ENCODE measurements at places on chromosomes 5 and 9.

DNA sequence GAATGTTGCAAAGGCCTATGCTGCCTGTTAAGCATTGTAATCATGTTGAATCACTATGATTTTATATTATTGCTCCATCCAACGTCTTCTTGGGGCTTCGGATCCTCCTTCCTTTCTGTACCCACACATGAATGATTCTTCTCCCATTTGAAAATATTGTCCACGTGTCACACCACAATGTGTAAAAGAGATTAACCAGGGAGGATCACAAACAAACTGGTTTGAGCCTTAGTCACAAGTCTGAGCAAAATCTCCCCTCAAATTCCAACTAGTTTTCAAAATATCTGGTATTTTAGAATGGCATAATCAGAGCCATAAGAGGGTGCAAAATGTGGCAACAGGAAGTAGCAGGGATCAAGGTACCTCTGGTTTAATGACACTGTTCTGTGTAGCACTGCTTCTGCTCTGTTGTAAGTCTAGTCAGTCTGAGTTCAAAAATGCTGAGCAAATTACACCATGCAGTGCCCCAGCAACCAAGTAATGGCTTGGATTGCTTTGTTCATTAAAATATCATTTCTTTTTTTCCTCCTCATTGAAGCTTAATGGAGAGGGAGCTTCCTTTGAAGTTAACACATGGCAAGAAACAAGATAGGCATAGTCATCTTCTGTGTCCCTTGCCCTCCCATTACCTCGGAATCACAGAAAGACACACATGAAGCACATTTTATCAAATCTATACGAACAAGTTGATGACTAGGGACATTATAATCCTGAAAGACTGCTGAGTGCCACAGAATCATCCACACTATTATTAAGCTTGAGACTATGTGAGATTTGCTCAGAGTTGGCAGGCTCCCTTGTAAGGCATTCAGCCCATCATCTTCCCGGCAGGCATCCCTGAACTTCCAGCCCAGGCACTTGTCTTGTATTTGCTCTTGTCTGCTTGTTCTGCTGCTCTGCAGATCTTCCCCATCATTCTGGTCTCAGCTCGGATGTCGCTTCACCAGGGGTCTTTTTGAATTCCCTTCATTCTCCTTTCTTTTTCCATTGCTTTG, 102.0 kb upstream of the PRLR start:
- no peak for DNase-seq

DNA sequence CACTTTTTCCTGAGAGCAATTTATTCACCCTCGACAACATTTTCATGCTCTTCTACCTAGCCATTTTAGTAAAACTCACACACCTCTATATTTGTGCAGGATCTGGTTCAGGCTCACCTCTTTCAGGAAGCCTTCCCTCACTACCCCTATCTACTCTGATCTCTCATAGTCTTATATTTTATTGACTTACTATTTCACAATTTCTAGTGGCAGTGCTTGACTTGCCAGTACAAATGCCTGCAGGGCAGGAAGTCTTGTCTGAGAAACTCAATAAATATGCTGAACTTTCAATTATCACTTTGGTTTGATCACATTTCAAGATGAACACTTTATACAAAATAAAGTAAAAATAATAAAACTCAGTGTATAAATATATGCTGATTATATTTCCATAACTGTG, 226.8 kb downstream of the CETN3 start:
- DNase-seq: no peak

DNA sequence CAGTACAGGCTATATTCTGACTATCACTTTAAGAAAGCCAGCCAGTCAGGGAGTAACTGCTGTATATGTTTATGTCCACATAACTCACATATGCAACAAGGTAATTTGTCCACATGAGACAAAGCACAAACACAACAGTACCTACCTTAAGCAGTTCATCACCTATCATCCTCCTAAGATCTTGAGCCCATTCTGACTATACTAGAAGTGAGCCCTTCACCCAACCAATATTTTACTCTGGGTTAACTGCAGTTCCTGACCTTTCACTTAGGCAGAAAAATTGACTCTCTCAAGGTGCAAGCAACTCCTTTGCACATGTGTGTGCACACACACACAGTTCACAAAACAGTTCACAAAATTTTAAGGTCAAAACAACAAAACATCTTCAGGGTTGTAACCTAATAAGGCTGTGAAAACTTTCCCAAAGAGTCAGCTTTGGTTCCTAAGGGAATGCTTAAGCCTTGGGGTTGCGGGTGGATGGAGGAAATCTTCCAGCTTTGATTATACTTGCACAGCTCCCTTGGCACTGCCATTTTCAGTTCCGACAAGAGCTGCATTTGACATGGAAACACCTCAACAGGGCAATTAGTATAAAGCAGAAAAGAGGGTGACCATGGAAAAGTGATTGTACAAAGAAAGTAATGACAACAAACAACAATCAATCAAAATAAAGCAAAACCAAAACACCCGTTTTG, 215.3 kb downstream of the NFIB start:
- DNase-seq: no peak

- no peak for DNase-seq
Measured at GRCh38 chr9:105073147-105073546, 145.2 kb upstream of the ABCA1 start.

DNA sequence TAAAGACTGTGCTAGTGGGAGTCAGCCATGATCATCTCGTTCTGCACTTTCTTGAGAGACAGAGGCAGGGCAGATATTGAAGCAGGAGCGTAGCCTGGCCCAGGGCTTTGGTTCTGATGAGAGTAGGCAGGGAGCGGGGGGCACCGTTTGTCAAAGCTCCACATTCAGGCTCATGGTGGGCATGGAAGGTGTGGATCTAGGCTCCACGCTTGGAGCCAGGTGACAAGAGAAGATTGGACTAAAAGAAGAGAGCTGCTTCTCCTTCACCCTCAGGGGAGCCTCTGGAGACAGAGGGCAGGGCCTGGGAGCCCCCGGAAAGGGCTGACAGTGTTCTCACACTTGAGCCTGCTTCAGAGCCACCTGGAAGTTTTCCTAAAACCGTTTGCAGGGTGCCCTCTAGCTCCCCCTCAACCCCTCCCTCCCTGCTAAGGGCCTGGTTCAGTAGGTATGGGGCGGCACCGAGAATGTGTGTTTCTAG, 24.7 kb upstream of the FCN2 start:
- no peak for DNase-seq
